Activated naive CD8-positive, alpha-beta T cell treated with anti-CD3 and anti-CD28 coated beads for 36 hours (primary cell): ENCODE measurements at places on chromosomes 4 and X.

DNA sequence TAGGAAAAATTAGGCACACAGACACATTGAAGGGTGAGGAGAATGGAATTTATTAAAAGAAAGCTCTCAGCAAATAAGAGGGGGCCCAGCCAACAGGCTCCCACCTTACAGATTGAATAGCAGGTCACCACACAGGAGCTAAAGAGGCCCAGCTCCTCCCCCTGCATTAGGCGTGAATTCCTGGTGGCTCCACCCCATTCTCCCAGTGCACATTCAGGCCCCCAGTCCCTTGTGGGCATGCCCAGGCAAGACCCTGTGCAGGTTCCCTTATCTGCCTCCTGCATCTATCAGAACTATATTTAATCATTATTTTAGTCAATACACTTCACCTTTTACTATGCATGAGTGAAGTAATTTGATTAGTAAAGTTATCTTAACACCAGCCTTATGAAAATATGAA, 856.3 kb upstream of the NDST4 start:
- DNase-seq, result no peak

DNA sequence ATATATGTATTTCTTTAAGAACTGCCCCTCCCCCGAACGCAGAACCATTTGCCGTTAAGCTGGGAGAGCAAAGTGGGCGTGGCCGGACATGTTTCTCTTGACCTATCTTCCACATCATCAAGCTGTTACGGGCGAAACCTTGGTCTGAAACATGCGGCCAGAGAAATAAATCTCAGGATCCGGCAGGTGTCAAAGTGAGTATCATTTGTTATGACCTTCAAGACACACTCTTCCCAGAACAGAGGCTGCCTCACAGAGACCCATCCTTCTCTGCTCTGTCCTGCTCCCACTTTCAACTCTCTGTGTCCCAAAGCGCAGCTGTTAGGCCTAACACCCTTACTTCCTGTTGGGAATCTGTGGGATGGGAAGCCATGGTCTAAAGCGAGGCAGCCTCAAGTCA, at the start of gene MAGEB18:
Gene MAGEB18, plus strand, starts transcription at position 70 of the 400 bp plus-strand sequence. CDS start 643 bp downstream, outside the sequence.
- DNase-seq, result no peak

DNA sequence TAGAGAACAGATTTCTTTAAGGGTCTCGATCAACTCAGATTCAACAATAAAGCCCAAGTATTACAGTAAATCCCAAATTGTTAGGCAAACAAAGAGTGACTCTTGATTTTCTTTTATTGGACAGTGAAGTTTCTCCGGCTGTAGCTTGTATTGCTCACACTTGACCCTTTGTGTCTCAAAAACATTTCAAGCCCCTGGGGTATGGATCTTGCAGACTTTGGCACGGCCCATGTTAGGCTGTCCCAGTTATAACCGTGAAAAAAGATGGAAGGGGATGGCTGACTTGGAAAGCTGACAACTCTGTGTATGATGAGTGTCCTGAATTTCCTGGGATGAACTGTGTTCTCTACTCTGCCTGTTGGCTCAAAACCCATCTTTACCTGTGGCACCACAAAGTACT, 356.1 kb downstream of the SLITRK2 start:
- DNase-seq, result no peak

DNA sequence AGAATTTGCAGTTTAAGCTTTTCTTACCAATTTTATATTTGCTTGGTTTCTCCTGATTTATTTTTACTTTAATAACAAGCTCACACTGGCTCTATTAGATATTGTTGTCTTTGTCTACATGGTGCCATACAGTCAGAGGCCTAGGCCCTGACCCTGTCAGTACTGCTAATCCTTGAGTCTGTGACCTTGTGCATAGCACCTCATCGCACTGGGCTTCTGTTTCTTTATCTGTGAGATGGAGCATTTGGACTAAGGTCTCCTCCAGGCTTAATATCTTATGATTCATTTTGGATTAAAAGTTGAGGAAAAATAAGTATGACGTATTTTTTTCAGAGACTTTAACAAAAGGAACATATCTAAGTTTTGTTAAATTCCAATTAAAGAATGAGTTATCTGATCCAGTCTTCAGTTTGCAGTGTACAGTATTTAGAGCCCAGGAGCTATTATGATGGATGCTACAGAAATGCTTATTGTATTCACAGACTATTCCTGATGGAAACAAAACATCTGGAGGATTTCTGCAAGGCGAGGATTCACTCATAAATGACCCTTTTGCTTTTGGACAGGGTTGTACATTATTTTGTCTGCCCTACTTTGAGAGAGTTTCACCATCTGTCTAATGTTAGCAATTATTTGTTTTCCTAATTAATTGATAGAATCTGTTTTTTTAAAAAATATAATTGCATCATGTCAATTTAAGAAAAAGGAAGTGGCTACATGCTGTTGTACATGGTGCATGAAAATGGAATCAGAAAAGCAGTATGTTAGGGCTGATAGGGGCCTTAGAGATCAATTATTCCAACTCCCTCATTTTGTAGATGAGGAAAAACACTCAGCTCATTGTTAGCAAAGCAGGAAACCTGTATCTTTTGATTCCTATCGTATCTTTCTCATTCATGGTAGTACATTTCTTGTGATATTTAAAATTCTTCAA, 203.6 kb downstream of the BANK1 start:
- no peak for DNase-seq

DNA sequence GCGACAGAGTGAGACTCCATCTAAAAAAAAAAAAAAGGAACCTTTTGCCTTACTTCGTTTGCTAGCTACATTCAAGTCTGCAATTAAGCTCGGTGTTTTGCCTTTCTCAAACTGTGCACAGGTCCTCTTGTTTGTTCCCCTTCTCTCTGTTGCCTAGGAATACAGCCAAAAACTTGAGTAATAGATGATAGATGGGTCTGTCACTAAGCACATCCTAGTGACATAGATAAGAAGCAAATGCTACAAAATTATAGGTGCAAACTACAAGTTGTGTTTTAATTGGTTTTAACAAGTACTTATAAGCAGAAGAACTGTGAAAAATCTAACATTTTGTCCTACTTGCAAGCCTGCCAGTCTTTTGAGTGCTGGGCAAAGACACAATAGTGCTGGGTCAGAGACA, 95.2 kb downstream of the SNCA start:
- DNase-seq, result no peak

- DNase-seq, result peak; percentile 48
These were observed 305.9 kb downstream of the IDS start for GRCh38 chrX:149198980-149199732.

GRCh38 chrX:13786048-13786447, 30.8 kb downstream of the GPM6B start:
- no peak for DNase-seq

DNA sequence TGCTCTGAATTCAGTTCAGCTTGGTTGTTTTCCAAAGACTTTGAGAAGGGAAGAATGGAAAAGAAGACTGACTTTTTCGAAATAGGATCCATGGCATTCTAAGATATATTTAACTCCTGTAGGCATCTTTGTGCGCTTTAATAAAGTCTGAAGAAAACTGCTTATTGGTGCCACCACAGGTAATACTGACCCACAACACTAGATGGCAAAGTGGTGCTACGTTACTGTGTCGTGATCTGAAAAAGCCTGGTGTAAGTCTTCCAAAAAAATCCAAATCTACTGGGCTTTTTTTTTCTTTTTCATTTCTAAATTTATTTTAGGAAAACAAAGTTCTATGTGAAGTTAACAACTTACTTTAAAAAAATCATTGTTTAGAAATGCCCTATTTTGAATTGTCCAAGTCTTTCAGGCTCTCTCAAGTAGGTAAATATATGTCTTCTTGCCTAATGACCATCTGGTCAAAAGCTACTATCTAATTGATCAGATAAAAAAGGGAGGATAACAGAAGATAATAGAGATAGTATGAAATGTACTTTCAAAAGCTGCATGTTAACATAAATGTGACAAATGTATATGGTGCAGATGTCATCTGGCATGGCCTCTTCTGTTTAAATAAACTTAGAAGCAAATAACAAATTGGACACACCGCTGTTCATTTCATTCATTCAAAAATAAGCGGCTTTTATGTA, 47.0 kb upstream of the MID1IP1 start:
- DNase-seq, result no peak

DNA sequence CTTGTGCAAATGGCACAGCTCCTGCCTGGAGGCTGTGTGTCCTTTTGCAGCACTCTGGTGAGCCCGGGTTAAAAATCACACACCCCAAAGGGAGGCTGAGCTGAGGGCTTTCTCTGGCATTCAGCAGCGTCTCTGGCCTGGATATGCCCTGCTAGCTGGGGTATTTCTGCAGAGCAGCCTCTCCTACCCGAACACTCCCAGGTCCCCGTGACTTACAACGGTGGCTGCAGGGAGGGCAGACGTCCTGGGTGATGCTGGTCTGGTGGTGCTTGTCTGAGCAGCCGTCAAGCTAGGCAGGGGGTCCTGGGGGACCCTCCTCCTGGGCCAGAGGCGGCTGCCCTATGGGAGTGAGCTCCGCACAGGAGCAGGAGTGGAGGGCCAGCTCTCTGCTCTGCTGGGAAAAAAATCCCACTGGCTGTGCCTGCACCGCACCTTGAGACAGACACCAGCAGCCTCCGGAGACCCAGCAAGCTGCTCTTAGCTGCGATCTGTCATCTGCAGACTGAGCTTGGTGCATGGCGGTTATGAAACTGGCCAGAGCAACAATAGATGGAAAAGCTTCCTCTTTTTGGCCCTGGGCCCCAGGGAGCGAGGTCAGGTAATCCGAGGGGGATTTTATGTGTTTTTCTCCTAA, 41.3 kb upstream of the ASMTL start:
- DNase-seq, result no peak

DNA sequence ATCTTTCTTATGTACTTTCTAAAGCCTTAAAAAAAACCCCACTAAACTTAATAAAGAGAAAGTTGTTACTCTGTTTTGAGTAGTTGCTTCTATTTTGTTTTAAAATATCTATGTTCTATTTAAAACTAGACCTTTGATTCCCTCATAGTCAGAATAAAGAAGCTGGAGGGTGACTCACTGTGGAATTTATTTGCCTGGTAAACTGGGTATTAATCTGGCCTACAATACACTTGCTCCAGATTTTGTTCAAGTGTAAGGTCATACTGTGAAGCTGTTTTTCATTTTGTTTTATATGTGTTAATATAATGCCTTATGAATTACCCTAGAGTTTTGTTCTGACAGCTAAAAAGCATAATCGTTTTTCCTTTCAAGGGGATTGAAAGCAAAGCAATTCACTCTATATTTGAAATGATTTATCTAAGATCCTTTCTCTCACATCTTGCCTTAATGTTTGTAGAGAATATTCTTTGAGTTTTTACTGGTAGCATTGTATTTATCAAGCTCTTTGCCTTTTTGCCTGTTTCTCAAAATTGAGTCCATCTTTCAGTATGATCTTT, 277.4 kb upstream of the PITX2 start:
- DNase-seq, result no peak

DNA sequence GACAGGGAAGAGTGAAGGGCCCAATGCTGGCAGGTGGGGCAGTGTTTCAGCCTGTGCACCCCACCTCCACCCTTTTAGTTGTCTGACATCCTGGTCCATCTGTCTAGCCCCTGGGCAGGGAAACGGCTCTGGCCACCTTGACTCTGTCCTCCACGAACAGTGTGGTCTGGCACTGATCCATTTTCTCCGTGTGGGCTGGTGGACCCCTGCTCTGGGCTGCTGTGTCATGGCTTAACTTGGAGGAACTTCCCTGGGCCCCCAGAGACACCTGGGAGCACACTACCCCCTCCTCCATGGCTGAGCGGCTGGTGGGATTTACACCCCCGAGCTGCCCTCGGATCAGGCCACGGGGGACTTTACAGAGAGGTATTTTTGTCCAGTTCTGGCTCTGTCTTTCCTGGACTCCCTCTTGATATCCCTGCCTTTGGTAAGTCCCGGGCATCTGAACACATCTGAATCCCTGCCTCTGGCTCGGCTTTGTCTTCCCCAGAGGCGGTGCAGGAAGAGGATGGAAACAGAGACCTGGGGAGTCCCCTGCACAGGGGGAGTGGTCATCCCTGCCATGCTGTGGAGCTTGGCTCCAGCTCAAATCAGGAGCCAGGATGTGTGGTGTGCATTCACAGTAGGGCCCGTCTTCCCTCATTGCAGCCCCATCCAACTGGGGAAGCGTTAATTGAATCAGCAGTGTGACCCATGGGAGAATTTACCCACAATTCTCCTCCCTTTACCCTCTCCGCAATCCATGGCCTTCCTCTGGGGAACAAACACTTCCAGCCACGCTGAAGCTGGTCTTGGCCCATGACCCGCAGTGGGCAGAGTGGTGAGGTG, 6.3 kb upstream of the NKX1-1 start:
- no peak for DNase-seq

GRCh38 chrX:129239371-129239770, 283.9 kb downstream of the SMARCA1 start:
- DNase-seq, result no peak

- DNase-seq, result no peak
These were observed 44.9 kb upstream of the SLC25A31 start for GRCh38 chr4:127685292-127685691.

- no peak for DNase-seq
These were observed 208.5 kb downstream of the MAD2L1 start for GRCh38 chr4:119858176-119858575.

DNA sequence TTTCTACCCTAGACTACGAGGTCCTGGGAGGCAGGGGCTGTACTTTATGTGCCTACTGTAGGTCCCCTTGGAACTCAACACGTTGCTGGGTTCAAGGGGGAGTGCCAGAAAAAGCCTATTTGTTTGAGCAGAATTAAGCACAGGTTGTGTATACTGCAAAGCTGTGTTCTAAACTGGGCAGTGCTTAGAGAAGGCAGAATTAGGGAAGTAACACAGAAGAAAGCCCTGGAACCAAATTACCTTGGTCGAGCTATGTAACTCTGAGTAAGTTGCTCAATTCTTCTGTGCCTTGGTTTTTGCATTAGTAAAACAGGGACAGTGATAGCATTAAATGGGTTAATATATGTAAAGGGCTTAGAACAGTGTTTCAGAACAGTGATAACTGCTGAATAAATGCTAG, 245.0 kb upstream of the SFRP2 start:
- DNase-seq, result no peak

GRCh38 chrX:130120746-130121504, 10.6 kb upstream of the ELF4 start:
- peak; percentile 66 for DNase-seq

- DNase-seq, result no peak
These were observed 74.5 kb upstream of the BOD1L1 start for GRCh38 chr4:13701937-13702446.

DNA sequence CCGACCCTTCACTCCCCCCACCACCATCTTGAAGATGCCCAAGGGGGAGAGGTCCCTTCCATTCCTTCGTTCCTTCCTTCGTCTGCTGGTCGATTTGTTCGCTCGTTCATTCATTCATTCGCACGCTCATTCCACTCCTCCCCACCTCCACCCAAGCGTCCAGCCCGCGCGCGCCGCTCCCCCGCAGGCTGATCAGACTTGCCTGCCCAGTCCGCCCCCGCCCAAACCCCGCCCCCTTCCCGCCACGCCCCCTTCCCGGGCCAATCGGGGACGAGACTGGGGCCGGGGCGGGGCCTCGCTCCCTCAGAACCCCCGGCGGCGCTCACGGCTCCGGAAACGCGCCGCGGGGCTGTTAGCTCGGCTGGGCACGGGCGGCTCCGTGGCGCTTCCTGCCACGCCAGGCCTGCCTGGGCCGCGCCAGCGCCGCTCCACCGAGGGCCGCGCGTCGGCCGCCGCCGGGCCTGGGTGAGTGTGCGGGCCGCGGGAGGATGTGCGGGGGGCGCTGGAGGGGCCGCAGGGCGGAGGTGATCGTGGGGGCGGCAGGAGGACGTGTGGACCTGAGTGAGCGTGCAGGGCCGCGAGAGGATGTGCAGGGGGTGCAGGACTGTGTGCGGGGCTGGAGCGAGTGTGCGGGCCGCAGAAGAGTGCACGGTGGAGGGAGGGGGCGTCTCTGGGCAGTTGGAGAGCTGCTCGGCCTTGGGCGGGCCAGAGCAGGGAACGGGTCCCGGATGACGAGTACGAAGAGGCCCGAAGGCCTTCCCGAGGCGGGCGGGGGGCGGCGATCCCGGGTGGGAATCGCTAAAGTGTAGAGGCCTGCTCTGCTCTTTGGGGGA, at the start of gene ZNF275:
Gene ZNF275, plus strand, starts transcription at position 333 of the 833 bp plus-strand sequence. CDS start 2,527 bp downstream, outside the sequence.
- DNase-seq, result peak; percentile 85
